Effector memory CD4-positive, alpha-beta T cell (primary cell): ENCODE measurements at places on chromosomes 6 and 20.

- no peak for DNase-seq
Observed at GRCh38 chr20:46799781-46800408, 90.4 kb downstream of the SLC2A10 start.

- DNase-seq: no peak
Observed at GRCh38 chr20:35117196-35117595, 24.6 kb upstream of the TRPC4AP start.

DNA sequence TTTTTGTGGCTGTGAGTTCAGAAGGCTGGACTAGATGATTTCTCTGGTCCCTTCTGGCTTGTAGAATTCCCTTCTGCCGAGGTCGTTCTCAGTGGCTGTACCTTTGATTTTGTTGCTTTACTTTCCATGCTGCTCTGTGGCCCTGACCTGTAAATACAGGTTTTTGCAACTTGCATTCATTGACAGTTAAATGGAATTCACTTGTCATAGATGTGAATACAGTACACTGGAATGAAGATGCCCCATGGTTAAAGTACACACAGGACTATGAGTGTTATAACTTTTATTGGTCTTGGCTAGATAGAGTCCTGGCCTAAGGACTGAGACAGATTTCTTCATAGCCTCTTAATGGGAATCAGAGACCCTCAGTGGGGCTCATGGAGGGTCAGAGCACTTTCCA is 12.9 kb upstream of the EFCAB8 start:
- no peak for DNase-seq

- DNase-seq: no peak
Observed at GRCh38 chr6:15512126-15512525, 150.7 kb downstream of the DTNBP1 start.

GRCh38 chr20:57774111-57774880 is 64.5 kb upstream of the PMEPA1 start:
- DNase-seq: no peak

DNA sequence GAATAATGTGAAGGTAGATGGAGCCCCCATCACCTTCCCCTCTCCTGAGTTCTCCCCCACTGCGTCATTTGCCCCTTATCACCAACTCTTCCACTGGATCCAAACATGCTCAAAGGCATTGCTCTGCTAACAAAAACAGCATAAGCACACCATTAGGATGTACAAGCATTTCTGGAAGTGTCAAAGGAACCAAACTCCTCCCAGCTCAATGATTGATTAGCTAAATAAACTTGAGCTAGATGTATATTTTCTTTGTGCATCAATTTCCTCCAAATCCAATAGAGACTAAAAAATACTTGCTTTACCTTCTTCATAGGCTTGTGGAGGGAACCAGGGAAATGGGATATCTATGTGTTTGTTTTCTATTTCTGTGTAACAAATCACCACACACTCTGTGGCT is 248.4 kb upstream of the JARID2 start:
- no peak for DNase-seq

DNA sequence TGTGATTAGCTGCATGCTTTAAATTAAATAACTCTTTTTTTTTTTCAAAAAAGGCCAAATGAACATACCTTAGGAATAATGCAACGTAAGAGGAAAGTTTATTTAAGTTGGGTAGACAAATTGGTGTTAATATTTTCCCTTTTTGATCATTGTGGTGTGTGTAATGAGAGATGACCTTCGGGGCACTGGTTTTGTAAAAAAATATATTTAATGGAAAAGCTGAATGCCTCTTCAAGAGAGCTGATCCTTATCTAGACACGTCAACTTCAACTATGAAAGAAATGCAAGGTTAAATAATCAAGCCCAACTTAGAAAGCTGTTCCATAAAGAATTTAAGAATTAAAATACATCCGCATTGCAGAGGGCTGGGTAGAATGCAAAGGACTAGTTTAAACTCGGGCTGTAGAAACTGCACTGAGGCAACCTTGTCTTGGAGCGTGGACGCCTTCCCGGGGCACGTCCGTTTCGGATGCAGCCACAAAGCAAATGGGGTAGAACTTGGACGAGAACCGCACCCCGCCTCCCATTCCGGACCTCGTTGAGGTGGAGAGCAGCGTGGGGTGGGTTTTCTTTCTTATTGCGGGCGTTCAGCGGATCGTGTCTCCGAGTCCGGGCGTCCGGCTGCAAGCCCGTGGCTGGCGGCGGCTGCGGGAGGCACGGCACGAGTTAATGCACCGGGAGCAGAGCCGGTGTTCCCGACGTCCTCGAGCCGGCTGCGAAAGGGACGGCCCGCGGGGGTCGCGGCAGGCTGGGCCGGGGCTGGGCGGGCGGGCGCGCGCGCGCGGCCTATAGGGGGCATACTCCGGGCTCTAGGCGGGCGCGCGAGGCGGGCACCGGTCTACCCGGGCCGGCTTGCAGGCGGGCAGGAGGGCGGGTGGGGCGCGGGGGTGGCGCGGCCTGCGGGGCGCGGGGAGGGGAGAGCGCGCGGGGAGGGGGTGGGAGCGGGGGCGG is 1.9 kb downstream of the JARID2 start:
- DNase-seq: no peak

- no peak for DNase-seq
Observed at GRCh38 chr6:118468682-118469465, 79.2 kb upstream of the PLN start.

DNA sequence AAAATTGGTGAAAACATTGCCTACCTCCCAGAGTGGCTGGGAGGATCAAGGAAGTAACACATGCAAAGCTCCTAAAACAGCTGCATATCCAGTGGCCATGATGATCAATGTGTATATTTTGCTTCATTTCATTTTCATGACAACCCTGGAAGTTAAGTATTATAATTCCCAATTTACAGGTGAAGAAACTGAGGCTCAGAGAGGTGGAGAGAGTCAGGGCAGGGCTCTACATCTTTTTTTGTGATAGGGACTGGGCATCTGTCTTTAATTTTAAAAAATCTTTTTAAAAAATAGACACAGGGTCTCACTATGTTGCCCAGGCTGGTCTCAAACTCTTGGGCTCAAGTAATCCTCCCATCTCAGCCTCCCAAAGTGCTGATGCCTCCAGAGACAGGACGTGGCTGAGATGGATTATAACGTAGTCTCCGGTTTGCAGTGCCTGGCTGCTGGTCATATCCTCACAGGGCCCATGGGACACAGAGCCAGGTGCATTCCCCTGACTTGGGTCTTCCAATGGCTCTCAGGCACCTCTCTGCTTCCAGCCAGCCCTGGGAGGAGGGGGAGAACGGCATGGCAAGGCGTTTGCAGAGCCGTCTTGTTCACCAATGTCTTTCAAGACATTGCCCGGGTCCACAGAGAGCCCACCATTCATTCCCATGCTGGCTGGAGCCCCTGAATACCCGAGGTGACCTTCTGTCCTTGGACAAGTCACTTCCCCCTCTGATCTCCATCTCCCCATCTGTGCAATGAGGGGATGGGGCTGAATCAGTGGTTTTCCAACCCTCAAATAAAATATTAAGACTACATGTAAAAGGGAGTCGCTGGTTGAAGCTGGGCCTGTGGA is 38.3 kb downstream of the HNF4A start:
- no peak for DNase-seq

DNA sequence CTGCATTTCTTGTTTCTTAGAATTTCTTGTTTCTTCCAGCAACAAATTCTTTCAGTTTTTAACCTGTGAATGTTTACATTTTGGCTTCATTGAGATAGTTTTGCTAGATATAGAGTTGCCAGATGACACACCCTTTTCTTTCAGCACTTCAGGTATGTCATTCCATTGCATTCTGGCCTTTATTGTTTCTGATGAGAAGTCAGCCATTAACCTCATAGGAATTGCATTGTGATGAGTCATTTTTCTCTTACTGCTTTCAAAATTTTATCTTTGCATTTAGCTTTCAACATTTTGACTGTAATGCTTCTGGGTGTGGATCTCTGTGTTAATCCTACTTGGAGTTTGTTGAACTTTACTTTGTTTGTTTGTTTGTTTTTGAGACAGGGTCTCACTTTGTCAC is 440.3 kb upstream of the HS3ST5 start:
- no peak for DNase-seq

GRCh38 chr6:38105066-38105465 is 285.5 kb downstream of the ZFAND3 start:
- no peak for DNase-seq

- no peak for DNase-seq
Observed at GRCh38 chr6:41055149-41055548, 2.1 kb downstream of the APOBEC2 start.

GRCh38 chr6:119346450-119346849 is 3.1 kb downstream of the MAN1A1 start:
- no peak for DNase-seq

DNA sequence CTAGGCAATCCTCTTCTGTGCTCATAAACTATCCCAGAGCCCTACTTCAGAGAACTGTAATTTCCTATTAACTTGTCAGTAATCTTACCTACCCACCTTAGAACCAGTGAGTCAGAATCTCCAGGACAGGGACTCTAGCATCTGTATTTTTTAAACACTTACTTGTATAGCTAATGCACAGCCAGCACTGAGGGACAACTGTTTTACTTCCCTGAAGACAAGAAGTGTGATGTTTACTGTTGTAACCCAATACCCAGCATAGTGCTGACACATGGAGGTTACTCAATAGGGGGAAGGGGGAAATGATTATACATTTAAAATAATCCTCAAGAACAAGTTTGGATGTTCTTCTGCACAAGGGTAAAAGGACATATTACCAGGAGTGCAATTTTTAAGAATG is 130.8 kb downstream of the BTBD9 start:
- DNase-seq: no peak

GRCh38 chr6:74925683-74926082 is 280.2 kb downstream of the COL12A1 start:
- DNase-seq: no peak

DNA sequence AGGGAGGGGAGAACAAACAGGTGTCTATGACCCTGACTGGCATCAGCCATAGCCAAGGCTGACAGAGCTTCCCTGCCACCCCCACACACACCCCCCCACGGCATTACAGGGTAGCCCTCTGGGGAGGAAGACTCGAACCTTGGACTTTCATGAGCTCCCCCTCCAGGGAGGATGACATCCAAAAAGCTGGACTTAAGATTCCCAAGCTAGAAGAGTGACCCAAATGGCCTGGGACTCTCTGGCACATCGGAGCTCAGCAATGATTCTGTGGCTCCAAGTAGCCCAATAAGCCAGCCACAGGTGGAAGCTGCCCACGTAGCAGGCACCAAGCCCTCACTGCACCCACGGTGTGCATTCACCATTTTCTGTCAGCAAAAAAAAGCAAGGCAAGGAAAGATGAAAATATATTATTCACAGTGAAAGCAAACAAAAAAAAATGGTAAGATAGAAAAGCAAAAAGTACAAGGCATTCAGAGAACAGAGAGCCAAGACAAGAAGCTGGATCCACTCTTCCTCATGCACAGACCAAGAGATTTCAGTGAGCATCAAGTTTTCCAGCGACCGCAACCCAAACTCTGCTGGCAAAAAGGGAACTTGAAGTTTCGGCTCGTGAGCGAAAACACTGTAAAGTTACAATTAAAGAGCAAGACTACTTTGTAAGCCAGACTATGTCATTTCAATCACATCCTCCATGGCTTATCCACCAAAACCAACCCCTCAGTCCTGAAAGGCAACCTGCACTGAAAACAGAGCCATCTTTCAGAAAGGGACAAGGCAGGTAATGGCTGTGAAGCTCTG is 10.9 kb downstream of the JAG1 start:
- DNase-seq: no peak

DNA sequence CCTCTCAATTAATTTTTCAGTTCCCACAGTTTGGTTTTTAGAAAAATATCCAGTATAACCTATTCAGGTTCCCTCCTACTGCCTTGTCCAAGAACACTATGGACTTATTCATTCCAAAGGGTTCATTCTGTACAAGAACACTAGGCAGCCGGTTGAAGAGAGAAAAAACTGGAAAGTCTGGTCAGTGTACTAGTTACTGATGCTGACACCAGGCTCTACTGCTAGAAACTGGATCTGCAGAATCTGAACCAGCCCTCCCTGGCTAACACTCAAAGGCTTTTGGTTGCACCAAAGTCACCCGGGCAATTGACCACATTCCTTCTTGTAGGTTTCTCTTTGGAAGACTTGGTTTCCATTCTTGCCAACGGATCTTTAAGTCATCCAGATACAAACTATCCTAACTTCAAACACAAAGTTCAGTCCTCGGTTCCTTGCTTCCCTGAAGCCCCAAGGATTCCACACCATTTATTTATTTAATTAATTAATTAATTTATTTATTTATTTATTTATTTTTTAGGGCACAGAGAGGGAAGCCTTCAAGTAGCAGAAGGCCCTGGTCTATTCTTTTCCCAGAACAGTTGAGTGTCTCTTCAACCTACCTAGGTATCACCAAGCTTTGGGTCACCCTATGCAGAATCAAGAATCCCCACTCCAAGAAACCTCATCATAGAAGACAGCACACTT is 268.1 kb downstream of the ADGB start:
- no peak for DNase-seq

DNA sequence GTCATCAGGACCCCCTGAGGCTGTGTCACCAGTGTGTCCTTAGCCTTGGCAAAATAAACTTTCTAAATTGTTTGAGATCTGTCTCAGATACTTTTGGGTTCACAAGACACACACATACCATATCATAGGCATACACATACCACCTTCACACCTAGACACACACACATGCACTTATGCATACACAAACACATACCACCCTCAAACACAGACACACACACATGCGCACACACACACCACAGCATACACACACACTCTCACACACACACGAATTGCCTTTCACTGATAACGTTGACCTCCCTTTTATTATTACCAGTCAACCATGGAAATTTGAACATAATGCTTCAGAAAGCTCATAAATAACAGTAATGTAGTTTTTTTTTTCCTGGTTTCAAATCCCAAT is 108.6 kb upstream of the MYLIP start:
- DNase-seq: no peak

DNA sequence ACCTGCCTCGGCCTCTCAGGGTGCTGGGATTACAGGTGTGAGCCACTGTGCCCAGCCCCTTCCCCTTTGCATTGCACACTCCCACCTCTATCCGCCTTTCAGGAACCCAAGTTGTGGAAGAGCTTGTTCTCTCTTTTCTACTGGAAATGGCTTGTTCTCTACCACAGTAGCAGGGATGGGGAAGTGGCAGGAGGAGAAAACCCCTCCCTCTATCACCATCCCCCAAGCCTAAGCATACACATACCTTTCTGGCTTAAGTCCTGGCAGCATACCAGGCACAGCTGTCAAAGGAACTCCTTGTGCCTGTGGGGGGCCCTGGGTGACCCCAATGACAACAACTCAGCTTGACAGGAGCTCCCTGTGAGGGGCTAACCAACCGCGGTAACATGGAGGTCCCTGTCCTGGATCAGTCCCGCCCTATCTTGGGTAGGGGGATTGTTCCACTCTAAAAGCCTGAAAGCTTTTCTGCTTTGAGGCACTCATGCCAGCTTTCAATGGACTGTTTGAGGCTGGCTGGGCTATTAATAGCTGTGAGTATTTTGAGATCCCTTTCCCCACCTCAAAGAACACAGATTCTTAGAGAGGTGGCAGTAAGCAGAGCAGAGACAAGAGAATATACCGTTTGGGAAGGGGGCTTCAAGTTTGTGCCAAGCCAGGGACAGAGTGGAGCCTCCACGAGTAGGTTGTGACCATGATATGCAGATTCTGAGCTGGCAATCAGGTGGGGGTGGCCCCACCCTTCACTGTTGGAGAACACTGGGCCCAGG is 2.3 kb downstream of the KLHDC3 start:
- DNase-seq: no peak
